ENCODE measurements at places on chromosomes 16 and 17.

GRCh38 chr17:4584917-4585637 is 748 bp downstream of the SMTNL2 start:
- DNase-seq: no peak

DNA sequence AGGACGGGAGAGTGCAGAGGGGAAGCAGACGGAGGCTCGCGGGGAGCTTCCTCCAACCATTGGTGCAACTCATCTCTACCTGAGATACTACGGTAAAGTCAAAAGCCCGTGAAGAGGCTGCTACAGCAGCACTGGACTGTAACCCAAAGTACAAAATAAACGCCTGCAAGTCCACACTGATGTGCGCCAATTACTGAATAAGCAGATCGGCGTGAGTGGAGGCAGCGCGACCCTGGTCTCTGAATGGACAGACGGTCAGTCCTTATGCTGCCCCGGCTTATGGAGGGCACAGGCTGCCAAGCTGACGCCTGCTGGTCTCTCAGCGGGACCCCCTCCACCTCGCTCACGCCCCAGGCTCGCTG is 58.5 kb downstream of the LMF1 start:
- DNase-seq: no peak

- DNase-seq: no peak
These were observed 492 bp upstream of the CAMTA2 start for GRCh38 chr17:4987767-4988567.

DNA sequence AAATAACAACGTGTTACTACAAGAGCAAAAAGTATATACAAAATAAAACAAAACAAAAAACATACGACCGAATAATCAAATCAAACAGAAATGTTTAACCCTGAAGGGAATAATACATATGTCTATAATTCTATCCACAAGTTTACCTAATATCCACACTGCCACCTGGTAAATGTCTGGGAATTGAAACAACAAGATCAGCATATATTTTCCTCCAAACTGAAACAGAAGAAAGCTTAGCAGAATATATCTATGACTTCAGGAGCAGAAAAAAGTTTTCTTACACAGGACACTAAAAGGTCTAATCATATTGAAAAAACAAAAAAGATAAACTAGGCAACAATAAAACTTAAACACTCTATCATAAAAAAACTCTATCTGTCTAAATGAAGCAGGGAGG is 404.0 kb downstream of the CDH11 start:
- no peak for DNase-seq

DNA sequence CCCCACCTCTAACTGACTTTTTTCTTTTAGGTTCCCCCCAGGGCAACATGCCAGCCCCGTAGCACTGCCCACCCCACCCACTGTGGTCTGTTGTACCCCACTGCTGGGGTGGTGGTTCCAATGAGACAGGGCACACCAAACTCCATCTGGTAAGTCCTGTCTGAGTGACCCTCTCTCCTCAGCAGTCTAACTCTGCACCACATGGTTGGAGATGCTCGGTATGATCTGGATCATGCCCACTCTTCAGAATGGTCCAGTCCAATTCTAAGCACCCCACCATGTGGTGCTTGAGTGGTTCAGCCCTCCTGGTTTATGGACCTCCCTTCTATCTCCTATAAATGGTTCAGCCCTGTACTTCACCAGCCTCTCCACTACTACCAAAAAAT is 5.9 kb downstream of the KDM6B start:
- no peak for DNase-seq

GRCh38 chr16:3646348-3646920 is 8.1 kb upstream of the DNASE1 start:
- DNase-seq: no peak

DNA sequence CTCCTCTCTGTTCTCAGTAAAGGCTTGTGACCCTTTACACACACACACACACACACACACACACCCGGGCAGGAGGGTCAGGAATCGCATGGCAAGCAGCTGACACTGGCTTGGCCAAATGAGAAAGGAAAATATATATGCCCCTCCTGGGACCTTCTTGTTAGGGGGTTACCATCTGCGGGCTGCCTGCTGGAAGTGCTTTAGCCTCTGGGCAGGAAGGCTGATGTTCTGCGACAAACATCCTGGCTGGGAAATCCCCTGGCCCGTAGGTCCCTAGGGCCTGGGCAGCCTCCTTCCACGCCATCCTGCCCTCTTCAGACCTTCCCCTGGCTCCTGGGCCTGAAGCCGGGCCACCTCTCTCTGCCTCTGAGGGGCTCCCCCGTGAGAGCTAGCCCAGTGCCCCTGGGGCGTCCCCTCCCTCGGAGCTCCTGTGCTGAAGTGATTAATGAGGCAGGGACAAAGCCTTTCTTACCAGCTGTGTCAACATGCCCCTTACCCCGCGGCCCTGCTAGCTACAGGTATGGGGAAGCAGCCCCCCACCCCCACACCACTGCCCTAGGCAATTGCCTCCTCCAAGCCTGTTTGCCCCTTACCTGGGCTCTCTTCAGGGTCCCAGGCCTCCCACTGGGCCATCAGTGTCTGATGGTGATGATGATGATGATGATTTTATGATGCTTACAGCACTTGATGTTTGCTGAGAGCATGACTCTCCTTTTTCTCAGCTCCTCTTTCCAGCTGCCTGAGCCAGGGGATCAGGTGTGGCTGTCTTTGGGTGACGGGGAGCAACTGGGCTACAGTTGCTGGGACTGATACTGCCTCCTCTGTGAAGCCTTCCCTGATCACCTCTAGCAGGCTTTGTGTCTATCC is 32.8 kb upstream of the ETV4 start:
- DNase-seq: peak; percentile 33

DNA sequence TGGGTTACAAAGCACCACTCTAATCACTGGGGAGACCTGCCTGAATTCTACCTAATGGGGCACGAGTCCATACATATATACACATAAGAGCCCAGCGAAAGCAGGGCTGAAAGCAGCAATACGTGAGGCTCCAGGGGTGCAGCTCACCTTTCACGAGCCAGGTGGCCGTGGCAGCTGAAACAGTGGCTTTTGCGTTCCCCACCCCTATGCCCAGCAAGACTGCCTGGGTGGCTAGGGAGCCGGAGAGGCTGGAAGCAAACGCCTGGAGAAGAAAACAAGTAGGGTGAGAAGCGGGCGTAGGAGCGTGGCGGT is 618 bp downstream of the RUSF1 start:
- DNase-seq: no peak

- DNase-seq: no peak
These were observed 6.8 kb downstream of the FSCN2 start for GRCh38 chr17:81535007-81535328.

- peak; percentile 69 for DNase-seq
These were observed 211.5 kb downstream of the CDH11 start for GRCh38 chr16:64910356-64910755.

DNA sequence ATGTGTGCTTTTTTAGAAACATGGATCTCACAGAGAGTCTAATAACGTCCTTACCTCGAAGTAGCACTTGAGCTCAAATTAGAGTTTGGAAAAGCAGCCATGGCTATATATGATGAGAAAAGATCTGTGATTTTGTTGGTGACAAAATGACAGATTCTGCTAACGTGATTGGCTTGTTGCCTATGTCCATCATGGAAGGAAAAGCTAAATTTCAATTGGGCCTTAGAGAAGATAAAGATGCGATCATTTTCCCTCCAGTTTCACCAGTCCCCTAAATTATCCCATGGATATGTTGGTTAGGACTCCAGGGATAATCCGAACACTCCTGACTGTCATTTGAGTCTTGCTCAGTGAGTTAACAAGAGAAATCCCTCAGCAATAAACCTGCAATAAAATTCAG is 175.8 kb downstream of the C16orf95 start:
- no peak for DNase-seq

DNA sequence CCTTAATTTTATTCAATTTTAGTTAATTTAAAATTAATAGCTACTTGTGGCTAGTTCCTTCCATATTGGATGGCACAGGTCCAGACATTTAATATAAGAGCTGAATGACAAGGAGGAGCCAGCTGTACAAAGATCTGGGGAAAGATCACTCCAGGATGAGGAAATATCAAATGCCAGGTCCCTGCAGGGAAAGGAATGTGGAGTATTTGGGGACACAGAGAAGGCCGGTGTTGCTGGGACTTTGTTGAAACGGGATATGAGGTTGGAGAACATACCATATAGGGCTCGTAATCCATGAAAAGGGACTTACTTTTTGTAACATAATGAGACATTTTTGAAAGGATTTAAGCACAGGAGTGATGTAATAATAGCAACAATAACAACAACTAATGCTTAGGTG is 426.8 kb downstream of the HS3ST4 start:
- DNase-seq: no peak

GRCh38 chr16:2848933-2849725 is 8.8 kb downstream of the PRSS22 start:
- DNase-seq: no peak

DNA sequence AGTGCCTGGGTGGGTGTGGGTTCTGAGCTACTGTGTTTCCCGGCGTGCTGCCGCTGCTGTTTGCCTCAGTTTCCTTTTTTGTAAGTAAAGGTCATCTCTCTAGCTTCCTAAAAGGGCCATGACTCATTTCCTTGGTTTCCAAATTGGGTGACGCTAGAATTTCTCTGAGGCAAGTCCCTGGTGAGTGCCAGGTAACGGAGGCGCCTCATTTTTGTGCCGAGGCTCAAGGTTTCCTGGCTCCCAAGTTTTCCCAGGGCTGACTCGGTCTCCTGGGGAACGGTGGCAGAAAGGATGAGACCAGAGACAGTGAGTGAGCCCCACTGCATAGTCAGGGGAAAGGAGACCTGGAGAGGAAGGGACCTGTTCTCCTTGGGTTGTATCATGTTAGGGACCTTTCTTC is 20.3 kb downstream of the MSI2 start:
- DNase-seq: no peak

- DNase-seq: no peak
These were observed 12.6 kb upstream of the TBX2 start for GRCh38 chr17:61387011-61387410.

- DNase-seq: peak; percentile 26
These were observed 81.1 kb downstream of the MAF start for GRCh38 chr16:79519448-79519847.

GRCh38 chr16:1745900-1746692 is 25.2 kb downstream of the NME3 start:
- no peak for DNase-seq

DNA sequence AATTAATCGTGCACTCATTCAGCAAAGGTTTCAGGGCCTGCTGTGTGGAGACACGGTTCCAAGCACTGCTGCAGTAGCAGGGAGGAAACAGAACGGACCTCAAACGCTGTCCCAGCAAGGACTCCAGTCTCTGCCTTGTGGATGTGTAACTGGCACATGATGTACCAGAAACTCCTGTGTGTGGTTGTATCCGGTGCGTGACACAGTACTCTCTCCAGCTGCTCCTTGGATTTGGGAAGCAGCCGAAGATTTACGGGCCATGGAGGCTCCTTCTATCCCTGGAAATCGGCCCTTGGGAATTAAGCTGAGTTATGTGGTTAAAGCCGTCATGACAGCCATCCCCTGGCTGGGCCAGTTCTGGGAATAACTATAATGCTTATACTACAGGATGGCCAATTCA is 8.5 kb upstream of the ANKRD11 start:
- DNase-seq: no peak

- DNase-seq: no peak
These were observed 21.4 kb upstream of the ABCC3 start for GRCh38 chr17:50613007-50613992.

- no peak for DNase-seq
These were observed 12.5 kb upstream of the SLC13A2 start for GRCh38 chr17:28460901-28461300.

DNA sequence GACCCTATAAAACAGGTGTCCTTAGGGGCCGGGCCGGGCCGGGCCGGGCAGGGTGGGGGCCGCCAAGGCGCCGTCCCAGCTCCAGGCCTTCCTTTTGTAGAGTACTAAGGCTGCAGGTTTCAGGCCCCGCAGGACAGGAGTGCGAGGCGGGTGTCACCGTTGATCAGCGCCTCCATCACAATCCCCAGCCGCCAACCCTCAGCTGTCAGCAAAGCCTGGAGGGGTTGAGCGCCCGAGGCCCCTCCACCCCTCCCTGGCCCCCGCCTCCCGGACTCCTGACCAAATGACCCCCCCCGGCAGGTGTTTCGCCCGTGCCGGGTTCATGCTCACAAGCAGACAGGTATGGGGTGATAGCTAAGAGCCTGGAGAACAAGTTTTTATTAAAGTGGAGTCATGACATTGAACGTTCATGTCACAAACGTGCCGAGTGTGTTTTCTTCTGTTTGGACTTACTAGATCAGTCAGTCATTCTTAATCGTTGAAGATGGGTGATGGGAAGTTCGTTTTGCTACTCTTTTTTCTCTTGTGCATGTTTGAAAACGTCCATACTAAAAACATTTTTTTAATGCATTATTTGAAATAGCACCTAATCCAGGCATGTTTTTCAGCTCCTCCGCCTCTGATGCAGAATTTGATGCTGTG is 534 bp downstream of the ARL2BP start:
- DNase-seq: no peak

DNA sequence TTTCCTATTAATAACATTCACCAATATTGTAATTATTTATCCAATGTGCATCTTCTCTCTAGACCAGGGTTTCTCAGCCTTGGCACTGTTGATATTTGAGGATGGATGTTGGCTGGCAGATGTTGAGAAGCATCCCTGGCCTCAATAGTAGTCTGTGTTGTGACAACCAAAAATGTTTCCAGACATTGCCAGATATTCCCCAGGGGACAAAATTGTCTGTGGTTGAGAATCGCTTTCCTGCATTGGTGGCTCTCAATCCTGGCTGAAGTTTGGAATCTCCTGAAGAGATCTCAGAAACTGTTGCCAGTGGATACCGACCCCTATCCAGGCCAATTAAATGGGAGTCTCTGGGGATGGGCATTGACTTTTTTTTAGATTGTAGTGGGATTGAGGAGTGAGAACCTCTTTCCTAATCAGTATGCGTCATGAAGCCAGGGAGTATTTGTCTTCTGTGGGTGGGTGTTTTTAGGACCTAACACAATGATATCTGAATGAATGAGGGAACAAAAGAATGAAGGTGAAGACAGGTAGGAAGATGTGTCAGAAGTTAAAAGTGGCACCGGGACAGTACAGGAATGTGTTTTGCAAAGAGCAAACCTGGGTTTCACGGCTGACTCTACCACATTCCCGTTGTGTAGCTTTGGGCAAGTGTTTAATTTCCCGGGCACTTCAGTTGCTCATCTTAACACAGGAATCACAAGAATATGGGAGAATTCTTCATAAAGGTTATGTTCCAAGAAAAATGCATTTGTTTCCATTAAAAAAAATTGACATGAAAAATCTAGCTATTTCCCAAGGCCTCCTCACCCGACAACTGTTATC is 24.3 kb downstream of the HSD17B2 start:
- DNase-seq: no peak

DNA sequence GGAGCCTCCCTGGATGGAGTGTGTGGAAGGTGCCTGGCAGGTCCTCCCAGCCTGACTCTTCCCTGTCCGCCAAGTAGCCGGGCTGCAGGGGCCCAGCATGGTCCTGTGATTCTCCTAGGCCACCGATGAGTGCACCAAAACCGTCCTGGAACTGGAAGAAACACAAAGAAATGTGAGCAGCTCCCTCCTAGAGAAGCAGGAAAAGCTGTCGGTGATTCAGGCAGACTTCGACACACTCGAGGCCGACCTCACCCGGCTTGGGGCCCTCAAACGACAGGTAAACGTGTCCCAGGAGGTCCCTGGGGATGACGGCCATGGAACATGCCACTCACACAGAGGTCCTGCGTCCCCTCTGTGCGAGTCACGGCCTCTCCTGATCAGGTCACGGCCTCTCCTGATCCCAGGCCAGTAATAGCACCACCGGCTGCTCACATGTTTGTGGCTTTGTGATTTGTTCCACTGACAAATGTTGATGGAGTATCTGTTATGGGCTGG is 4.2 kb upstream of the GAA start:
- no peak for DNase-seq

Data from left cardiac atrium (tissue), 4 donors.